ENCODE measurements at places on chromosomes 16 and 17. TPM values are rescaled to one million over a fixed set of nuclear protein-coding genes. Genes with fewer than 3 reads are reported as not detected.

The HOXB13 gene
- total RNA-seq: not detected

- peak; percentile 68 for DNase-seq
These were observed 200.3 kb upstream of the MPHOSPH6 start for GRCh38 chr16:82370282-82370681.

GRCh38 chr17:80920441-80920840, 71.2 kb upstream of the CHMP6 start:
- no peak for DNase-seq

The SULT1A3 gene
- total RNA-seq: 14.1 TPM

The MT1M gene
- total RNA-seq: 74.9 TPM

The HP gene
- not detected for total RNA-seq

- DNase-seq: no peak
These were observed 1.1 kb downstream of the SGF29 start for GRCh38 chr16:28554634-28555423.

The PPY gene
- not detected for total RNA-seq

- DNase-seq: no peak
These were observed 752.9 kb downstream of the KCNJ2 start for GRCh38 chr17:70922268-70922667.

DNA sequence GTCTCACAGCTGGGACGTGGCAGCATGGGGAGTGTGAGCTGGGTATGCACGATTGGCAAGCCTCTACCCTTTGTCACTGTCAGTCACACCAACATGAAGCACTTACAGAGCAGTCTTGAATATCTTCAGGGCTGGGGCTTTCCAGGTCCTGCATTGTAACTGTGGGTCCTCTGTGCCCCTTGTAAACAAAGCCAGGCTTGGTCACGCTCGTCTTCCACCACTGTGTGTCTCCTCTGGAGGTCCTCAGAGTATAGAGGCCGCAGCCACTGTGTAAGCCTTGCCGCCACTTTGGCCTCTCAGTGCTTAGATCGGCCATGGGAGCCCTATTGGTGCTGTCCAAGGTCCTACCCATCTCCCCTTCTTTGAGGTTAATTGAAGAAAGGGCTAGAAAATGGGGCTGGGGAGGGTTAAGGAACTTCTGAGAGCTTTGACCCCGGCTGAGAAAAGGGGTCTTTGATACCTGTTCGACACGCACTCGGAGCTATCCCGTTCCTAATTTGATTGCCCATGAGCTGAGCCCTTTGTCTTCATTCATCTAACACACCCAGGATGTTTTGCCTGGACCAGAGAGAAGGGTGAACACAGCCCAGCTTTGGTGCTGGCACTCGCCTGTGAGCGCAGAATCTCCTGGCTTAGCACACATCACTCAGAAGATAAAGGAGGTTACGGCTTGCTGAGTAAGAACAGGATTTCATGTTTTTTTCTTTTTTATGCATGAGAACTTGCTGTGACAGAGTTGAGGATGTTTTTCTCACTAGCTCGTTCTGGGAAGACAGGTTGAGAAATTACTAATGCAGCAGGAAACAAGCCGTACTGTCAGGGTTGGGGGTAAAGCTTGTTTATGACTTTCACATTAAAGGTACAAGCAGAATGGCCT, 267.9 kb downstream of the CPPED1 start:
- no peak for DNase-seq

GRCh38 chr17:40373324-40373723, 8.8 kb upstream of the GJD3 start:
- no peak for DNase-seq

DNA sequence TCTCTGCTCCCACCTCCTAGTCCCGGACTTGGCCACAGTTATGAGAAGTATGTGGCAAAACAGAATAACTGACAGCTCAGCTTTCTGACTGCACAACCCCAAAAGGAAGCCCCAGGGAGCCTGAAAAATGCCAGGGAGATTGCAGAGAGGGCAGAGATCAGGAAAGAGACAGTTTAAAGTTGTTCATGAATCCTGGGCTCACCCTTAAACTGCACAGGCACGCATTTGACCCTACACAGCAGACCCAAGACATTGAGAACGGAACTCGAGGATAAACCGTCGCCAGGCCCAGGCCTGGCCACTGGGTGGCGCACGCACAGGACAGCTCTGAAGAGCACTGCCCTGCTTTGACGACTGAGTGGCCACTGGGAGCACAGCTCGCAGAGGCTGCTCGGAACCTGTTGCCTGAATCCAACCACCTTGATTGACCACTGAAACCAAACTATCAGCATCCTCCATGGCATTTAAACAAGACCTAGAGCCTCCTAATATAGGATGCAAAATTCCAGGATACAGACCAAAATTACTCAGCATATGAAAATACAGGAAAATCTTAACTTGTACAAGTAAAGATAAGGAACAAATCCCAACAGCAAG, 114.0 kb downstream of the C16orf95 start:
- no peak for DNase-seq

The CDH8 gene
- total RNA-seq: 1.8 TPM

DNA sequence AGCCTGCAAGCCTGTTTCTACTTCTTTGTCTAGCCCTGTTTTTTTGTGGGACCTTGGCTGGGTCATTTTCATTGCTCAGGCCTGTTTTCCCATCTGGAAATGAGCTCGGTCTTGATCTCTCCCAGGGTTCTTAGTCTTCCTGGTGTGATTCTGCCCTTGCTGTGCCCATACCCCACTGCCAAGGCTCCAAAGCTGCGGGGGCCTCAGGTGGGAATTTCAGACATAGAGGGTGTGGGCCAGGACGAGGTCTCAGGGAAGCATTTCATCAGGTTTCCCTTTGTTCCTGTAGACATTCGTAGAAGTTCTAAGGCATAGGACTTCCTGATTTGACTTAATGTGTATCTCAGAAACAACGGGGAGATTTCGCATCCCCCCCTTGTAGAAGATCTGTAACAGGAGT, 5.8 kb downstream of the MPRIP start:
- no peak for DNase-seq

- DNase-seq: no peak
These were observed 58.6 kb upstream of the NLK start for GRCh38 chr17:27983853-27984252.

- DNase-seq: peak; percentile 95
These were observed 24.8 kb downstream of the ITPRIPL2 start for GRCh38 chr16:19138601-19139000.

- no peak for DNase-seq
These were observed 5.4 kb downstream of the NPLOC4 start for GRCh38 chr17:81631482-81631881.

DNA sequence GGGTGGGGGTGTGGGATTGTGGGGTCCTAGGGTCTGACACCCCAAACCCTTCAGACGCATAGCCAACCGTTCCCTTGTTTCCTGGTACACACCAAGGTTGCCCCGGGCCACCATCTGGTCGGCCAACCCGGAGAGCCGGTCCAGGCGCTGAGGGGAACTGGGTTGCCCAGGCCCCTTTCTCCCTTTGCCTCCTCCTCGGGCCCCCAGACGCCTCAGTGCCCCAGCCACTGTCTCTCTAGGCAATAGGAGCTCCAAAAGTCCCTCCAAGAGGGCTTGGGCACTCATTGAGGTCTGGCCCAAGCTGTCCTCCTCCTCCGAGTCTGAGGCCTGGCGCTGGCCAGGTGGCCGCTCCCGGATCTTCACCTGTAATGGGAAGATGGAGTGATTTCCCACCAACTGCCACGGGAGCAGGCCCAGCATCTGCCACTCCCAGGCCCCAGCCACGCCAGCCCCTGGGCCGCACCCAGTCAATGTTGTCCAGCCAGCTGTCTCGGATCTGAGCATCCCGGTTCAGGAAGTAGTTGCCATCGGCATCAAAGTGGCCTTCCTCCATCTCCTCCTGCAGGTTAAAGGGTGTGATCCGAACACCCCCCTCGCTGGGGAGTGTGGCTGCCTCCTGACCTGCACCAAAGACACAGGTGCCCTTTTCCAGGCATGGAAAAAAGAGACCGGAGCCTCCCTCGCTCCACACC, 1.5 kb downstream of the CD2BP2 start:
- no peak for DNase-seq

The CRISPLD2 gene
- total RNA-seq: 245 TPM

- no peak for DNase-seq
These were observed 77.6 kb upstream of the FOXF1 start for GRCh38 chr16:86432691-86433090.

DNA sequence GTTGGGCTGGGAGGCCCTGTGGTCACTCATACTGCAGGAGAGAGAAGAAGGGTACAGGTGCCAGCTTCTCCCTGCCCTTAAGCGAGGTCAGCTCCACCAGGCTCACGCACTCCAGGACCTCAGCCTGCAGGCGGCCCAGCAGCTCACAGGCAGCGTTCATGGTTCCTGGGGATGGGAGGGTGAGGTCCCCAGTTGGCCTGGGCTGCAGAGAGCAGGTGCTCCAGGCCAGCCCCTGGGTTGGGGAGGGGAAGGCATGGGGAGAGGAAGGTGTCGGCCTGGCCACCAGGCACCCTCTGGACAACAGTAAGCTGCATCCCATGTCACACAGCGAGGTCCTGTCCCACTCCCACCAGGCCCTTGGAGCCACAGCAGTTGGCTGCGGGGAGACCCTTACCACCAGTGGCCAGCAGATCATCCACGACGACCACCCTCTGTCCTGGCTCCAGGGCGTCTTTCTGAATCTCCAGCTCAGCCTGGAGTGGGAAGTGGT, 2.0 kb downstream of the APRT start:
- no peak for DNase-seq

DNA sequence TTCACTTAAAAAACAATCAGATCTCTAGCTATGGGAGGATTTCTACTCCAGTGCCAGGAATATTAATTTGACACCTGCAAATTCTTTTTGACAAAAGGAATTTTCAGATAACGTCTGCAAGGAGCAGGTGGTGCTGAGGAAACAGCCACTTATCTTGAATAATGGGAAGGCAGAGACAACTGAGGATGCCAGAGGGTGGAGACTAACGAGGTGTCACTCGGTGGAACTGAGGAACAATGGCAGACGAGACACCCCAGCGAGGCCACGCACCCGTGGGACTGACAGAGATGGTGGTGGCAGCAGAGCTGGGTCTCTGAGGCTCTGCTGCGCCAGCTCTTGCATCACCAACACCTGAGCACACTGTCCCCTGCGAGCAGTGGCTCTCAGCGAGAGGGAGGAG, 42.2 kb downstream of the VAC14 start:
- no peak for DNase-seq

- no peak for DNase-seq
These were observed 36.8 kb downstream of the WDR45B start for GRCh38 chr17:82611140-82612058.

DNA sequence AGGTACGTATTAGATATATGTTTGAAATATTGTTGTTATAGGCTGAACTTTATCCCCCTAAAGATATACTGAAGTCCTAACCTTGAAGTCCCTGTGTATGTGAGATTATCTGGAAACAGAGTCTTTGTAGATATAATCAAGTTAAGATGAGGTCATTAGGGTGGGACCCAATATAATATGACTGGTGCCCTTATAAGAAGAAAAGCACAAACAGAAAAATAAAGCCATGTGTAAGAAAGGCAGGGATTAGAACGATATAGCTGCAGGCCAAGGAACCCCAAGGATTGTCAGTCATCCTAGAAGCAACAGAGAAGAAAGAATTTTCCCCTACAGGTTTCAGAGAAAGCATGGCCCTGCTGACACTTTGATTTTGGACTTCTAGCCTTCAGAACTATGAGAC, 95.8 kb downstream of the USP32 start:
- DNase-seq: no peak

GRCh38 chr17:74374858-74375257, 7.6 kb downstream of the GPR142 start:
- no peak for DNase-seq

GRCh38 chr17:3867606-3868005, 21.6 kb upstream of the NCBP3 start:
- DNase-seq: no peak

- no peak for DNase-seq
These were observed 17.6 kb upstream of the ITGAM start for GRCh38 chr16:31242206-31242605.

DNA sequence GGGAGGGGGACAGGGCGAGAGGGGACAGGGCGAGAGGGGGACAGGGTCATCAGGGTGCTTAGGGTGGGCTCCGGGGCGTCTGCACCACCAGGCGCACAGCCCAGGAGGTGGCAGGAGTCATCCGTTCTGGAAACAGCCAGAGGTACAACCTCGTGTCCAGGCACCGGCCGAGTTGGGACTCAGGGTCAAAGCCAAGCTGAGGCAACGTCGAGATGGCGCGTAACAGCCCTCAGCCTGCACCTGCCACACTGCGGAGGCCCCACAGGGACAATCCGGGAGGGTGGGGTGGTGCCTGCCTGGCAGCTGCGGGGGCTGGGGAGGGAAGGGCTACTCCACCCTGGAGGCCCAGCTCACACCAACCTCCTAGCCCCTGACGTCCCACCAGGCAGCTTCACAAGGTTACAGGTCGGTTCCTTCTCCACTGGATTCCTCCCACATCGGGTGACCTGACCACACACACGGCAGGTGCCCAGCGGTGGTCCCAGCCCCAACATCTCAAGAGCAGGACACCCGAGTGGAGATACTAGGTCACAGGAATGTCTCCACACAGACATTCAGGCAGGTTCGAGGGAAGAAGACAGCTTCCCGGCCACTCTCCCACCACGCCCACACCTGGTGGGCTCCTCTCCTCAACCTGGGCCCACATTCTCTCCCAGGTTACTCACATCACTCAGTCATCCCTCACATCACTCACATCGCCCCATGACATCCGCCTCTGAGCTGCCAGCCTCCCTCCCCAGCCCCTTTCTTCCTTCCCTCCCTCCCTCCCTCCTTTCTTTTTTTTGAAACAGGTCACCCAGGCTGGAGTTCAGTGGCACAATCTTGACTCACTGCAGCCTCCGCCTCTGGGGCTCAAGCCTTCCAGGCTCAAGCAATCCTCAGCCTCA, 47.3 kb downstream of the RPH3AL start:
- no peak for DNase-seq

The C16orf82 gene
- total RNA-seq: not detected

- DNase-seq: peak; percentile 82
These were observed 449.0 kb upstream of the CDH5 start for GRCh38 chr16:65917466-65917865.

DNA sequence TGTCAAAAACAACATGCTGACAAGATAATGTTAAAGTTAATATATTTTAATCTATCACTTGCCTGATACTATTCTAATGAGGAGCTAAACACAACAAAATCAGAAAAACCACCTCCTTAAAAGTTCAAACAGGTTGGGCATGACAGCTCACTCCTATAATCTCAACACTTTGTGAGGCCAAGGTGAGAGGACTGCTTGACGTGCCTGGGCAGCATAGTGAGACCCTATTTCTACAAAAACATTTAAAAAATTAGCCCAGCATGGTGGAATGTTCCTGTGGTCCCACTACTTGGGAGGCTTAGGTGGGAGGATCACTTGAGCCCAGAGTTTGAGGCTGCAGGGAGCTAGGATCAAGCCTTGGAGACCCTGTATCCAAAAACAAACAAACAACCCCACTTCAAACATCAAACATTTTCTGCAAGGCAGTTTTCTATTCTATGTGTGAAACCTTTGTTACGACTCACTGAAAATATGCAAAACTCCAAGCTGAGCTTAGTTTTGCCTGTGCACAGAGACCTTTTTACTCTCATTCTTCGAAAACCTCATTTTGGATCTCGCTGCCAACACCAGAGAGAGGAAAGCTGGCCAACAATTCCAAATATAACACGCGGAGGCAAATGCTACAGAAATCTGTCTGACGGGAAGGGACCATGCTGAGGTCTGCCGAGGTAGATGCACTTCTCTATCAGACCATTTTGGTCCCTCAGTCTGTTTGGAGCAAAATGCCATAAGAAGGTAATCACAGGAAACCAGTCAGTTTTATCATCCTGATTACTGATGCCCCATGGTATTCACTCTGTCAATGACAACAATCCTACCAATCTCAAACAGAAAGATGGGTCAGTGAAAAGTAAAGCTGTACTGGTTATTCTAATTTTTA, 6.2 kb downstream of the PHF12 start:
- no peak for DNase-seq

The RNF166 gene
- total RNA-seq: 24.5 TPM

The NLK gene
- total RNA-seq: 12.8 TPM

Measured in esophagus muscularis mucosa (tissue), 4 donors.